Memory B cell (primary cell): ENCODE measurements at places on chromosomes 7 and 10.

GRCh38 chr10:86857128-86857721 is 100.2 kb downstream of the MMRN2 start:
- DNase-seq, result no peak

DNA sequence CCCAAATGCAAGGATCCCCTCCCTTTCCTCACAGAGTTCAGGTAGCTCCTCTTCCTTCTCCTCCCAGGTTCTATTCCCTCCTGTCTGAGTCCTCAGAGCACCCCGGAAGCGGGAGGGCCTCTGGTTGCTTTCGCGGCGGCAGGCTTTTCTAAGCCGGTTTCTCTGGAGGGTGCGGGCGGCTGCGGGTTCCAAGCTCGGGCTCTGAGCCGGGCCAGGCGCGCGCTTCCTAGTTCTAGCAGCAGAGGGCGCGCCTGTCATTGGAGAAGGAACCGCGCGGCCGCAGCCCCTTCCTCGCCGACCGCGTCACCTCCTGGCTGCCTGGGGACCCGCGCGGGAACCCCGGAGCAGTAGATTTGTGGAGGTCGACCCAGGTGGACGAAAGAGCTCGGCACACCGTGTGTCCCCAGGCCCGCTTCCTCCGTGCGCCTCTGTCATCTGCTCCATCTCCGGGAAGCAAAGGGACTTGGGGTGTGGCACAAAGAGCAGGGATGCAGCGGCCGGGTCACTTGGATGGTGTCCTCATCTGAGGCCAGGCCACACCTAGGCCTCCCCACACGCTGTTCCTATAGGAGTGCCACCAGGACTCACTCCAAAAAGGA is 389.0 kb upstream of the PODXL start:
- no peak for DNase-seq

DNA sequence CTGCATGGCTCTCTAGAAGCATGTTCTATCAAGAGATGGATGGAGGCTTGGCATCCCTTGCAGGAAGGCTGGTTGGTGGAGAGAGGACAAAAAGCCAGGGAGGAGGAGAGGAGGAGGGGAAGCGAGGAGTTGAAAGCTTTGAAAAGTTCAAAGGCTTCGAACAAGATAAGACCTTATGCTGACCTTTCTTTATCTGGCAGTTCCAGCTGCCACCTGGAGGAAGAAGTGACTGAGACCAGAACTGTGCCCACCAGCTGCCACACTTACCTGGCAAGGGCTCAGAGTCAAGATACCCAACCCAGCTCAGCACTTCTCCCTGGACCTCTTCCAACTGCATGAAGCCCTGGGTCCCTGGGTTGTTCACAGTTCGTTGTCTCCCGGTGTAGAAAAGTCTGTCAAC is 14.8 kb downstream of the CCL24 start:
- no peak for DNase-seq

- DNase-seq, result no peak
Observed at GRCh38 chr10:70302292-70302691, 18.5 kb upstream of the NPFFR1 start.

DNA sequence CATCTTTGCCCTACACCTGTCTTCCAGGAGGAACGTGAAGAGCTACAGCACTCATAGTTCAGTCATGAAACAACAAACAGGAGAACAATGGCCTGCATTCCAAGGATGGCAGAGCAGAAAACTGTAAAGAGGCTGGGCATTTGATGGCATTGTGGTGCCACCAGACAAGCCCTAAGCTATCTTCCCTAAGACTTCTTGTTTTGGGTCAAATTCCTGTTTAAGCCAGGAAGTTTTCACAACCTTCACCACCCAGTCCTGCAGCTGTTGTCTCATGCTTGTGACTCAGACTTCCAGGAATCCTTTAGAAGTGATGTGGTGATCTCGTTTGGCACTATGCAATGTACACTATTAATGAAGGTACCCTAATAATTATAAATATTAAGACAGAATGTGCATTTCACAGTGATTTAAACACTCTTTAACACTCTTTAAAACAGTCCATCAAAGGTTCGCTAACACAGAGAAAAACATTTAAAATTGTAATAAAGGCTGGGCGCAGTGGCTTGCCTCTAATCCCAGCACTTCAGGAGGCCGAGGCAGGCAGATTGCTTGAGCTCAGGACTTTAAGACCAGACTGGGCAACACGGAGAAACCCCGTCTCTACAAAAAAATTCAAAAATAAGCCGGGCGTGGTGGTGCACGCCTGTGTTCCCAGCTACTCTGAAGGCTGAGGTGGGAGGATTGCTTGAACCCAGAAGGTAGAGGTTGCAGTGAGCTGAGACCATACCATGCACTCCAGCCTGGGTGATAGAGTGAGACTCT is 2.7 kb upstream of the HERPUD2 start:
- DNase-seq, result no peak

- DNase-seq, result no peak
Observed at GRCh38 chr7:20786049-20786412, 655 bp downstream of the SP8 start.

- DNase-seq, result no peak
Observed at GRCh38 chr7:111356941-111357340, 205.4 kb downstream of the IMMP2L start.

DNA sequence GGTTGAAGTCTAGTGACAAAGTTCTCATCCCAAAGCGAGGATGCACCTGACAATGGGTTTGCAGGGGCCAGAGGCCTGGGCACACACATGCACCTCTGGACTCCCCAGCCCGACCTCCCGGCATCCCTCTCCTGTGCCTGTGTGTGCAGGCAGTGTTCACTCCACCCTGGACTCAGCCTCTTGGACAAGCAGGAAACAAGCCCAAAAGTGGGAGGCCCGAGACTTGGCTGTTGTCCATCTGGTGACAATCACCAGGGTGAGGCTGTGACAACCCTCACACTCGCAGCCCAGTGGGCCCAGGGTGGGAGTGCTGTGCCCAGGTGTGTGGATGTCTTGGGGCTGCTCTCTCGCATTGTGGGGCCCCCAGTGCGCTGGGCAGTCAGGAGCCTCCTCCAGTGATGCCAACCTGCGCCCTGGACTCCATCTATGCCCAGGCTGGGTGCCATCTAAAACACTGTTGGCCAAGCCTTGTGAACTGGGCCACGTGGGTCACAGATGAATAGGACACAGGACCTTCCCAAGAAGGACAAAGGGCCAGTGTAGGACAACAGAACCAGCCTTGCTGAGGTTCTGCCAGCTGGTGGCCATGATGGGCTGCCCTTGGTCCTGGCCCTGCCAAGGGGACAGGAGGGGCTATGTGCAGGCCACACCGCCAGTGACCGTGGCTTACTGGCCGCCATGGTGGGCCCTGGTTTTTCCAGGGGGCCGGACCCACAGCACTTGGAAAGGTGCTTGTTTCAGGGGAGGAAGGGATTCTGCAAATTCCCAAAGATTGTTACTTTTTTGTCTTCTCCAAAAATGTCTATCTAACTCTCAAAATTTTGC is 144.3 kb downstream of the TCERG1L start:
- no peak for DNase-seq

DNA sequence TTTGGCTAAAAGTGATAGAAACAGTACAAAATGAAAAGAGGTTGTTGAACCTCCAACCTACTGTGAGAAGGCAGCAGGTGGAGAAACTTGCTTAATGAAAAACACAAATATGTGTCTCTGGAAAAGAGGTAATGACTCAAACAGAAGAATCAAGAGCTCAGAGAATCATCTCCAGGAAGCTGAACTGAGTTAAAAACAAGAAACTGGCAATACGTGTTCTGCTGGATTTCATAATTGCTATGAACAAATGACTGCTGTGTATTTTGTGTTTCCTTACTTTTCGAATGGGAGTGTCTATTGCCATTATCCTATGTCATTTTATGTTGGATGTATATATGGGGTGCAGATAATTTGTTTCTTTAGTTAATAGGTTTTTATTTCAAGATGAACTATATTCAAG is 401.1 kb downstream of the DGKB start:
- DNase-seq, result no peak

DNA sequence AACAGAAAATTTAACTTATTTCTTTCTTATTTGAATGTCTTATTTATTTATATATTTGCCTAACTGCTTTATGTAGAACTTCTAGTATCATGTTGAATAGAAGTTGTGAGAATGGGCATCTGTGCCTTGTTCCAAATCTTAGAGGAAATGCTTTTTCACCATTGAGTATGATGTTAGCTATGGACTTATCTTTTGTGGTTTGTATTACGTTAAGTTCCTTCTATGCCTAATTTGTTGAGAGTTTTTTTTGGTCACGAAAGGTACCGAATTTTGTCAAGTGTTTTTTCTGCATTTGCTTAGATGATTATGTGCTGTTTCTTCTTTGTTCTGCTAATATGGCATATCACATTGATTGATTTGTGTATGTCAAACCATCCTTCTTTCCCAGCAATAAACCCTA is 161.0 kb upstream of the TRIM24 start:
- no peak for DNase-seq

DNA sequence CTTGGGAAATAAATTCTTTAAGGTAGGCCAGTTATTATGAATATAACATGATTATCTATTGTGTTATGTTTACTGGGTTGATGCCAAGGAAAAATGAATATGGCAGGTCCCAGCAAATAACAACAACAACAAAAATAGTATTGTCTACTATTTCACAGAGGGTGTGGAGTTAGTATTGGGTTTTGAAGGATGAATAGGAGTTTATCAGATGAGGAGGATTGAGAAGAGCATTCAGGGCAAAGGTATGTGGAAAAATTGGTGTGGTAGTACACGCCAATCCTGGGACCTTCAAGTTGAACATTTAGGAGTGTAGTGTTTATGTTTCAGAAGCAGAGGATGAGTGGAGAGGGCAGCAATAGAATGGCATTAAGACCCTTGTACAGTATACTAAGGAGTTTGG is 671.9 kb downstream of the AUTS2 start:
- DNase-seq, result no peak

DNA sequence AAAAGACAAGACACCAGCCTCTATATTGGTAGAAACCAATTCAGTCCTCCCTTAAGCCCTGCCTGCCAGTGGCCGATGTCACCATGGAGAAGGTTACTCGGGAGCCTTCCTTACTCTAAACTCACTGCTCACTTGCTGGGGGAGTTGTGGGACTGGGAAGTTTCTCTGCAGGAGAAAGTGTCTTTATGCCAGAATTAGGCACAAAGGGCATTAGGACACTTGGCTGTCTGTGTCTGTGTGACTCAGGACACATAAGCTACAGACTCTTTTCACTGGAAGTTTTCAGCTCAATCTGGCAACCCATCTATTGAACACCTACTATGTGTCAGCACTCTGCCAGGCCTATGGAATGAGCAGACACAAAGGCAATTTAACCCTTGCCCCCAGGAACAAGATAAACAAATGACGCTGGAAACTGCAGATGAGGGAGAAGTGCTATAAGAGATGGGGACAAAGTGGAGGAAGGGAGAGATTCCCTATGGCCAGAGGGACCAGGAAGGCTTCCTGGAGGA is 49.5 kb upstream of the CACUL1 start:
- no peak for DNase-seq

GRCh38 chr10:47121336-47121735 is 178.7 kb upstream of the GDF10 start:
- DNase-seq, result no peak

DNA sequence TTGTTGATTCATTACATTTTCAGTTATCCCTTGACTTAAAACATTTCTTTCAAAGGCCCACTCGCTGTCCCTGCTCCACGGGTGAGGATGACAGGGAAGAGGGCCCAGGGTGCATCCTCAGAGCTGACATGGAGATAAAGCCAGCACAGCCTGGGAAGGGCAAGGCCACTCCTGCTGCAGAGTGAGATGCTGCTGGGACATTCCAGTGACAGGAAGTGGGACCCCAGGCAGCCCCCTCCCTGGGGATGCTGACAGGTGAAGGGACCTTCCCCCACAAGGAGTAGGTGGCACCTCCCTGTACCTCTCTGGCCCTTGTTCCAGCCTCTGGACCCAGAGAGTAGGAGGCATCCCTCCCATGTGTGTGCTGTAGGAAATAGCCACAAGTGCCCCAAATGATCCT is 97.8 kb upstream of the DDC start:
- DNase-seq, result no peak
